Stimulated activated CD4-positive, alpha-beta T cell treated with anti-CD3 and anti-CD28 coated beads, TNF-alpha, amount 100 ng/mL, for 24 hours (primary cell): ENCODE measurements at places on chromosomes 7 and 10.

DNA sequence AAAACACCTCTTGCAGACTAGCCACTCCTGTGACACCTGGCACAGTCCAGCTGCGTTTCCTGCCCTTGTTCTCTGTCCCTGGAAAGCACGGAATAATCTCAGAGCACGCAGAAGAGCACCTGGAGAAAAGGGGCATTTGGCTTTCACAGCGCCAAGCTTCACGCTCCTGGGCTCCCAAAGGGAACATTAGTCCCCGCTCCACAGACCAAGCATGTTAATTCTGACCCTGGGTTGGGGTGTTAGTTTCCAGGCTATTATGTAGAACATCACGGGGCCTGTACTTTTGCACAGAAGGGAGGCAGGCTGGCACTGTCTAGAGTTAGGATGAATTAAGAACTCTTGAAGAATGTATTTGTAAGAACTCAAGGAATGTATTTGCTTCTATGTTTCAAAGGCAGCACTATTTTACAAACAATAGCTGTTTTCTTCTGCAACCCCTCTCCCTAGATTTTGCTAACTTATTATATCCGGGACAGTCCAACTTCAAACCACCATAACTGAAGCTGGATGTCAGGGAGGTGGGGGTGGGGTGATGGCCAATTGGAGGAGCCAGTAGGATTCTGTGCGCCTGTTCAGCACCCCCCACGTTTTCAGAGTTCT lies 62.2 kb upstream of the TRIM8 start:
- no peak for DNase-seq

DNA sequence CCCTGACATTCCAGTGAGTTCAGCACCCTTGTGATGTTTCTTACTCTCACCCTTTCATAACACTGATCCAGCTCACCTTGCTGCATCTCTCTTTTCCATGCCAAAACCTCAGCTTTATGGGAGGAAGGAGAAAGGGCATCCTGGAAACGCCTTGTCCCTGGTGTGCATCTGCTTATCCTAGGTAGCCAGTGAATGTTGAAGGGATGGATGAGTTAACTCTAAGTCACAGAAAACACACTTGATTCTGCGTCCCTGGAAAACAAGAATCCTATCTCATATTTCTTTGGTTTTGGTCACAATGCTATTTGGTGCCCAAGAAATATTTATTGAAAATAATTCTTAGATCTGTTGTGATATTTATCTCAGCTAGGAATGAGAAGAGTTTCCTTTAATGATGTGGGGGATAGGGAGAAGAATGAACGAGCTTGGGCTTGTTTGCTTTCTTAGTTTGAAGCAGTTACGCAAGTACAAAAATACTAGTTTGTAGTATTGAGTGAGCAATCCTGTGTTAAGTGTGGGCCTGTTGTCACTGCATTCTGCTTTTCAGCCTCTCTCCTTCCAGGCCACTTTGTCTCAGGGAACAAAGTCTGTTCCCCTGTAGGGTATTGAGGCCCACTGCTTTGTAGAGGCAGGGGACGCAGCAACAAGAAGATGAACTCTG lies 126.5 kb downstream of the ARID5B start:
- no peak for DNase-seq

- no peak for DNase-seq
Observed at GRCh38 chr7:127683776-127684681, 32.0 kb downstream of the SND1 start.

GRCh38 chr7:51240868-51241267 lies 75.7 kb downstream of the COBL start:
- DNase-seq: no peak

- DNase-seq: no peak
Observed at GRCh38 chr7:112806156-112806555, 16.0 kb upstream of the TMEM168 start.

- no peak for DNase-seq
Observed at GRCh38 chr10:32417911-32418547, 27.9 kb upstream of the CCDC7 start.

DNA sequence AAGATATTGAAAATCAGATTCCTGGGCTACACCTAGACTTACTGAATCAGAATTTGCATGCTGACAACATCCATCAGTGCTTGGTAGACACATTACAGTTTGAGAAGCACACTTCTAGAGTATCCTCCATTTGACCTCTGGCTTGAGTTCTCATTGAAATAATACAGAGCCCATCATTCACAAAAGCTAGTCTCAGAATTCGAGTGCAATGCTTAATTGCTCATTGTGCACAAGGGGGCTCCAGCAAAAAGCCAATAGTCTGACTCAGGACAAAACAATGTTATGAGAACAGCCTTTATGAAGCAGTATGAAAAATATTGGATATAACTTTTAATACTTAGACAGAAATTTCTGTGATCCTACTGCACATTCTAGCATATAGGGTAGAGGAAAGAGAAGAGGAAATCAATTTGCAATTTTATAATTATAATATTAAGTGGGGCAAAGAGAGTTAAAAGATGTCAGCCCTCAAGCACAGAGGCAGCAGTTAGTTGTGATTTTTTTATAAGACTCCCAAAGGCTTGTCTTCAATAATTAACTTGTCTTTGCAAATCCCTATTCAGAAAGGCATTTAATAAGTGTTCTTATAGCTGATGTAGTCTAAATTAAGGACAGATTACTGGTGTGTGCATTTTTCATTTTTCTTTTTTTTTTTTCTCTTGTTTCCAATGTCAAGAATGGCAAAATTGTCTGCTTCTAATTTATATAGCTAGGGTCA lies 105.8 kb upstream of the ANK3 start:
- DNase-seq: no peak

DNA sequence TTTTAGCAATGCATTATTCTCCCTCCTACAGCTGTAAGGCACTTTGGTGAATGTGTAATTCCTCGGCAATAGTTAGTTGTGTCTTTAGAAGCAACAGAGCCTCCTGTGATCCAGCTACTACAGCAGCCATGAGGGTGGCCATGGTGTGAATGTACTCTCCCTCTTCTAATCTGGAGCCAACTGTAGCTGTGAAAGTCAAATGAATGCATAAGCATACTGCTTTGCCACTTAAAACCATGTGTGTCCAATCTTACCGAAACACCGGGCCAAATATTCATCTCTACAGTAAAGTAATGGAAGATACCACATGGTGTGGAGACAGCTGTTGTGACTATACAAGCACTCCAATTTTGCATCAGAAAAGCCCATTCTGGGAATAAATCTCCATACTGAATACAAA lies 195.0 kb downstream of the DNAJC1 start:
- DNase-seq: no peak

DNA sequence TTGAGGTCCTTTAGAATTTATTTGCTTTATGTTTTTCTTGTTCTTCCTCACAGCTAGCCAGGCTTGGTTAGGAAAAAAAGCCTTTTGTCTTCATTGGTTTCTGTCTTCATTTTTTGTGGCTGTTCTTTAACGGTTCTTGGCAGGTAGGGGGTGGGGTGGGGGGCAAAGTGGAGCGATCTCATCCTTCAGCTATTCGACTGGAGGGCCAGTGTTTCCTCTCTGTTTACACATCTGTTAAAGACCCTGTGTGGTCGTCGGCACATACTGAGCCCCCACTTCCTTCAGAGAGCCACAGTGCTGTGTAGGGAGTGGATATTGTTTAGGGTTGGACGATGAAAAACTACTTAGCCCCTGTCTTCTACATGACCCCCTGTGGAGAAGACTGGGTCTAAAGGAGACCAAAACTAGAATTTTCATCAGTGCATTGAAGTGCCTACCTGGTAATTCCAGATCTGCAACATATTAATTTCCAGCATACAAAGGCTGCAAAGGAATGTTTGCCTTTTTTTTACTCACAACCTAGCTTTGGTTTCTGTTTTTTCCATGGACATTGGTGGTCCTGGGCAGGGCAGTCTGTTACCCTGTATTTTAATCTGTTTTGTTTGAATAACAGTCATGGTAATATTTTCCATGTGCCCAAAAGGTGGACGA lies 29.0 kb downstream of the PRPF18 start:
- DNase-seq: no peak

- DNase-seq: no peak
Observed at GRCh38 chr7:105825371-105825770, 51.0 kb downstream of the ATXN7L1 start.

- no peak for DNase-seq
Observed at GRCh38 chr7:10770176-10770575, 203.5 kb upstream of the PHF14 start.

- no peak for DNase-seq
Observed at GRCh38 chr10:78972160-78972946, 96.4 kb upstream of the ZMIZ1 start.

DNA sequence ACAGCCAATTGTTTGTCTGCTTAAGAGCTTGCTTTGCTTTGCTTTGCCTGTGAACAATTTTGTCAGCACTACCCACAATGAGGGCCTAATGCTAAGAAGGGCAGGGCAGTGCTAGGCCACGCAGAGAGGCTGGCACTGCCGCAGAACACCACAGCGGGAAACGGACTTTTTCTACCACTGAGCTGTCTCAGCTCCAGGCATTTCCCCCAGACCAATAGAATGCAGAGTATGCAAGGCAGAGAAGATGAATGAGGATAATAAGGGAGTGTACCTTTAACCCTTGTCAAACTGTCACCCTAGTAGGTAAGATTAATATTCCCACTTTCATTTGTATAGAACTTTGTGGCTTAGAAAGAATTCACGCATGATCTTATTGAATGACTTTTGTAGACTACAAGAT lies 104.5 kb downstream of the SH3PXD2A start:
- no peak for DNase-seq

- DNase-seq: no peak
Observed at GRCh38 chr7:120628251-120628650, 229.7 kb downstream of the TSPAN12 start.

GRCh38 chr7:1981201-1981877 lies 251.4 kb downstream of the MAD1L1 start:
- DNase-seq: no peak

DNA sequence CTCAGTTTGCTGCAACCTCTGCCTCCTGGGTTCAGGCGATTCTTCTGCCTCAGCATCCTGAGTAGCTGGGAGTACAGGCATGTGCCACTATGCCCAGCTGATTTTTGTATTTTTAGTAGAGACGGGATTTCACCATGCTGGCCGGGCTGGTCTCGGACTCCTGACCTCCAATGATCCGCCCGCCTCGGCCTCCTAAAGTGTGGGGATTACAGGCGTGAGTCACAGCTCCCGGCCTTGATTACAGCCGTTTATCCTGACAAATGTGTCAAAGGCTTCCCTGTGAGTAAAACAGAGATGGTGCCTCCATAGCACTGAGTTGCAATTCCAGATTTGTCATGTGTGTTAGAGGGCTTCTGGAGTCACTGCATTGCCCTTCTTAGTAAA lies 273.7 kb downstream of the CCDC3 start:
- no peak for DNase-seq

DNA sequence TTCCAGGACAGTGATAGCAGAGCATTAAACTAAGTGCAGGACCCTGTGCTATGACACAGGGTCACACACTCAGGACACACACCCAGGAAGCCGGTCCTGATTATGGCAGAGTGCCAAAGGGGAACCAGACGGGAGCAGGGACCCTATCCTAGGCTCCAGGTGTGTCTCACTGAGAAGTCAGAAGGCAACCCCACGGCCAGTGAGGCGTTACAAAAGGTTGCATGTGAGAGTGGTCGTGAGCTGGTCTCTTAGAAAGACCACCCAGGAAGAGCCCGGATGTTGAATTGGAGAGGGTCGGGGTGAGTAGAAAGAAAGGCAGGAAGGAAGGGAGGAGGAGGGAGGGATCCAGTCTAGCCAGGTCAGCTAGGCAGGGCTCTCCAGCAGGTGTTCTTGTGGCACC lies 31.0 kb downstream of the FRMPD2 start:
- DNase-seq: no peak

DNA sequence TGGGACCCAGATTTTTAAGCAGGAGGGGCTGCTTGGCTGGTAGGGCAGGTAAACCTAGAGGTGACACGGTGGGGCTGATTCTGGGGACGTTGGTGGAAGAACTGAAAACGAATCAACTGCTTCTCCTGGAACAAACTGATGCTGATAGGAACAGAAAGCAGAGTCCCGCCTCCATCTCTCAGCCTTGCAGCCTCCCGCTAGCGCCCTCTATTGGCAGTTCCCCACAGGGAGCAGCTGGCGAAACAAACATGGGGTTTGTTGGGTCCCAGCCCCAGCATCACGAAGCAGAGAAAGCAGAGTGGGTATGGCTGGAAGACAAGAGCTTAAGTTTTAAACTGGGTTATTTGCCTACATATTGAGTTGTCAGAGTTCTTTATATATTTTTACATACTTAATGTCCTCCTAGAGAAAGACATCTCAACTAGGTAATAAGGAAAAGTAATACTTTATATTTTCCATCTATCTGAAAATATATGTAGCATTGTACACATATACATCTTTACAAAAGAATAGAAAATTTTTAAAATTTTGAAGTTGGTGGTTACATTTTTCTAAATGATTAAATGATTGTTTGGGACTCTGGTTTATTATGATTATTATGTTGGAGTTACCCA lies 42.3 kb upstream of the FOXI2 start:
- DNase-seq: no peak

- no peak for DNase-seq
Observed at GRCh38 chr10:15849316-15849715, 11.0 kb downstream of the MINDY3 start.

GRCh38 chr10:131387018-131387529 lies 75.6 kb upstream of the TCERG1L start:
- DNase-seq: no peak

DNA sequence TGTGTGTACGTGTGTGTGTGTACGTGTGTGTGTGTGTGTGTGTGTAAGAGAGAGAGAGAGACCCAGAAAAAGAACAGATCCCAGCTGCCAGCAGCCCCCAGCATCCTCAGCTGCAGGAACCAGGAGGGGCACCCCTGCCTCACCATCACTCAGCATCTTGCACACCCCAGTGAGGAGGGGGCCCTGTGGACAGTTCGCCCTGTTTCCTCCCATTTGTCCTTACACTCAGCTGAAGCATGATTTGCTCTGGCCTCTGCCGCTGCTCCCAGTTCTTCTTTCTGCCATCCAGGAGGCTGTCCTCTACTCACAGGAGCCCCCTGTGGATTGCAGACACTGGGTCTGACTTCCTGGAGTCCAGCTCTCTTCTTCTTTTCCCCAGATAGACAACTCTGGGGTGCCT lies 9.7 kb downstream of the GPR26 start:
- DNase-seq: no peak

DNA sequence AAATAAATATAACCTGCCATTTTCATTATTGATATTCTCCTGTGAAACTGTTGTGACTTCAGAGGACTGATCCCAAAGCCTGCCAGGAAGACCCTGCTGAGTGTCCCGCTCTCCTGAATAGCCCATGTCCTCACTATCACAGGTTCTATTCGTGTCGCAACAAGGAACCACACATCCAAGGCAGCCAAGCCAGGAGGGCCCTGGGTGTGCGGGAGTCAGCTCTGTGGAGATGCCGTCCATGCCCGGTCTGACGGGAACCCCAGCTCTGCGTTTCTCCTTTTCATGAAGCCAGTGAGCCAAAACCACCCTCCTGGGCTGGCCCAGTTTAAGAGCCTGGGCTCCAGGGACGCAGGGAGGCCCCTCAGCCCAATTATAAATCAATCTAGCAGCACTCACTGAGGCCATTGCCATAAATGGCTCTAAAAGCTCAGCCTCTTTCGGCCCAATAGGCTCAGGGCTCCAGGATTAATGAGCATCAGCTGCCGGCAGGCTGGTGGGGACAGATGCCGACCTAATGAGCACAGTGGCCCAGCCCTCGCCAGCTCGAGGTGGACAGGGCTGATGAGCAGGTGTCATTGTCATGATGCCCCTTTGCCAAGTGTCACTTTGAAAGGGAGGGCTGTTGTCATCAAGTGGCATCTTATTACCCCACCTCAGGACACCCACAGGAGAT lies 177.9 kb downstream of the PLXNA4 start:
- DNase-seq: no peak
